Thoracic aorta (tissue), 2 donors: ENCODE measurements at places on chromosomes 11 and 22.

DNA sequence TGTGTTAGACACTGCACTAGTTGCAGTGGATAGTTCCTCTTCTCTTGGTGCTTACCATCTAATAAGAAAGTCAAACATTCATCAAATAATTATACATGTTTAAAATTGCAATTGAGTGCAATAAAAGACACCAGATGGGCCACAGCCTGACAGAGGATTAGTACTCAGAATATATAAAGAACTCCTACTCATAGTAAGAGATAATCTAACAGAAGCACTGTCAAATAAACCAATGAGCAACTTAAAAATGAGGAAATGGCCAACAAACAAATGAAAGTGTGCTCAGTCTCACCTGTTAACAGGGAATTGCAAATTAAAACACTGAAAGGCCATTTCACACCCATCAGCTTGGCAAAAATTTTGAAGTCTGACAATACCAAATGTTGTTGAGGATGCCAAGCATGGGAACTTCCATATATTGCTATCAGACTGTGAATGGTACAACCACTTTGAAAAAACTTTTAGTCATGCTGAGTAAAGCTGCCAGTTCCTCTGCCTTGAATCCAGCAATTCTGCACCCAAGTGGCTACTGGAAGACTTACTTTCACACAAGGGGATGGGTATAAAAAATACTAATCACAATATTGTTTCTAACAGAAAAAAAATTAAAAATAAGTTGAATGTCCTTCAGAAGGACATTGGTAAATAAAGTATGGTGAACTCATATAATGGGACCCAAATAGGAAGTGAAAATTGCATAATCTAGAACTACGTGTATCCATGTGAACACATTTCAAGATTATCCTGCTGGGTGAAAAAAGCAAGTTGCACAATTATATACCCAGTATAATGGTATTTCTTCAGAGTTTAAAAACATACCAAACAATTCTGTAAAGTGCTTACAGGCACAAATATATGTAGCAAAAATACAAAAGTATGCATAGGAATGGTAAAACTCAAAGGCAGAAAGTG is 41.4 kb upstream of the CREB3L1 start:
- no peak for DNase-seq

GRCh38 chr11:114166897-114167323 is 107.4 kb downstream of the ZBTB16 start:
- DNase-seq: no peak

DNA sequence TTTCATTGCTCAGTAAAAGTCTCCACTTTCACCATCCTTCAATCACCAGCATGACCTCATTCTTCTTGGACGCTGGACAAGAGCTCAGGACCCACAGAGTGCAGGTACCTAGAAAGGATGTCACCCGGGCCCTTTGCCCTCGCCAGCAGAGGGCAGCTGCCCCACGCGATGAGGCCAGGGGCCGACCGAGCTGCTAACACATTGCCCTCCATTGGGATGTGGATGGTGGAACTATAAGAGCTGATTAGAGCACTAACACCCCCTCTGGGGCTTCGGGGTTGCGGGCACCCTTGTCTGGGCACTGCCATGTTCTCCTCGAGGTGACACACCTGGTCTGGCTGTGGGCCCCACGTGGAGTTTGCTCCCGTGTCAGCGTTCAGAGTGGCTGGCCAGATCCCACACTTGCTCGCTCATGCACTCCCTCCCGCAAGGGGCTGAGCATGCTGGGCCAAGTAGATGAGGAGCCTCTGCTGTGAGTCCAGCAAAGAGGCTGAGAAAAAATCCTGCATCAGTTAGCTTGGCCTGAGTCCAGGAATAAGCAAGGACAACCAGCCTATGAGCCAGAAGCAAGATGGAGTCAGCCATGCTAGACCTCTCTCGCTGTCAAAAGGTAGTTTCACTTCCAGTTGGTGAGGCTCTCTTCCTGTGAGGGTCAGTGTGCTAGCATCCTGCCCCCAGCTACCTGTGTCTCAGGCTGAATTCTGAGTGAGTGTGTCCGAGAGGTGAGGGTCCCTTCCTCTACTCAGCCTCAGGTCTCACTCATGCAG is 9.8 kb downstream of the KRTAP5-6 start:
- DNase-seq: no peak

GRCh38 chr11:94450048-94450447 is 43.6 kb downstream of the MRE11 start:
- DNase-seq: no peak

GRCh38 chr11:76629116-76629852 is 41.3 kb downstream of the LRRC32 start:
- DNase-seq: no peak

GRCh38 chr11:102142333-102142732 is 32.1 kb downstream of the YAP1 start:
- no peak for DNase-seq

- no peak for DNase-seq
Measured at GRCh38 chr11:88266919-88267318, 70.6 kb downstream of the CTSC start.

DNA sequence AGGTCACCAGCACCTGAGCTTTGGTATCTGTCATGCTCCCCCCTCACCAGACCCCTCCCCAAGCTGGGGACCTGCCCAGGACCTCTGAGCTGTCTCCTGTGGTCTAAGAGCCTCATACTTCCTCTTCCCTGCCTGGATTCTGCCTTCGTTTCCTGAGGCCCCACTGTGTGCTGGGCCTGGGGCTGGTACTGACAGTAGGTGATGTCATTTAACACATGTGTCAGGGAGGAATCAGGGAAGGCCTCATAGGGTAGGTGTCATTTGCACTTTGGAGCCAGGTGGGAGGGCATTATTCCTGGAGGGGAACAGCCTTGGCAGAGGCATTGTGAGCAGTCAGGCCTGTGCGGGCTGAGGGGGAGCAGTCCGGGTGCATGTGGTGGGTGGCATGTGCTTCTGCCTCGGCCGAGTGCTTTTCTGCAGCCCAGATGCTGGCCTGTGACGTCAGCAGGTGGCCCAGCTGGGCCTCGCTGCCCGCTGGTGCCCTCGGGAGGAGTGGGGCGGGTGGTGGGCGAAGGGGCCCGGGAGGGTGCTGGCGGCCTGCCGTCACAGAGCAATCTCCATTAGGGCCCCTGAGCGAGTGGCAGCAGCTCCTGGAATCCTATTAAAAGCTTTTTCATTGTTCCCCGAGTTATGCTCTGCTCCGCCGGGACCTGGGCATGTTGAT is 9.1 kb downstream of the FLRT1 start:
- DNase-seq: no peak

DNA sequence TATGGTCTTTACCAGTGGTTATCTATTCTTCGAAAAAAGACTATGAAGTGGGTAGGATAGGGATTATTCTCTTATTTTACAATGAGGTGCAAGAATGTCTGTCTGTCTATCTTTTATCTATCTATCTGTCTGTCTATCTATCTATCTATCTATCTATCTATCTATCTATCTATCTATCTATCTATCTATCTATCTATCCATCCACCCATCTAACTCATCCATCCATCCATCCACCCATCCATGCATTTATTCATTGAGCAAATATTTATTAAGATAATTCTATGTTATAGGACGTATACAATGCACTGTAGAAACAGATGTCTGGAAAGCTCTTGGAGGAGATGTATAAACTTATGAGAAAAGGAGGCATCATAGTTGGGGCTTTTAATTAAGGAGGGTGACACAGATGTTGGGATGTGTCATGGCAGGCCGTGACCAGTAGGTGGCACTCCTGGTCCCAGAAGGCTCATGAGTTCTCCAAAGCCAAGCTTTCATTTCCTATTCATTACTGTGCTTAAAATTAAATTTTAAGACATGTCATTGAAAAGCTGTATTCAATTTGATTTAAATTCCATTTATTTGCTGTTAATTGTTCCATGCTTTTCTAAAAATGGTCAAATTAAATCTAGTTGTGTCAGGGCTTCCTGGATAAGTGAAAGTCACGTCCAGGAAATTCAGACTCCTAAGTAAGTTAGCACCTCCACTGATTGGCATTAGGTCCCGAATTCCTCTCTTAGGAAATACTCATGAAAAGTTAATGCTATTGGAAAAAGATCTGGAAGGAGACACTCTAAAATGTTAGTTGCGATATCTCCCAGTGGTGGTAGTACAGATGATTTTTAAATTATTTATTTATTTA is 19.0 kb upstream of the E2F8 start:
- DNase-seq: no peak

- DNase-seq: no peak
Measured at GRCh38 chr11:116702772-116703385, 69.9 kb downstream of the BUD13 start.

GRCh38 chr22:27173530-27173929 is 516.1 kb downstream of the MIAT start:
- DNase-seq: no peak

DNA sequence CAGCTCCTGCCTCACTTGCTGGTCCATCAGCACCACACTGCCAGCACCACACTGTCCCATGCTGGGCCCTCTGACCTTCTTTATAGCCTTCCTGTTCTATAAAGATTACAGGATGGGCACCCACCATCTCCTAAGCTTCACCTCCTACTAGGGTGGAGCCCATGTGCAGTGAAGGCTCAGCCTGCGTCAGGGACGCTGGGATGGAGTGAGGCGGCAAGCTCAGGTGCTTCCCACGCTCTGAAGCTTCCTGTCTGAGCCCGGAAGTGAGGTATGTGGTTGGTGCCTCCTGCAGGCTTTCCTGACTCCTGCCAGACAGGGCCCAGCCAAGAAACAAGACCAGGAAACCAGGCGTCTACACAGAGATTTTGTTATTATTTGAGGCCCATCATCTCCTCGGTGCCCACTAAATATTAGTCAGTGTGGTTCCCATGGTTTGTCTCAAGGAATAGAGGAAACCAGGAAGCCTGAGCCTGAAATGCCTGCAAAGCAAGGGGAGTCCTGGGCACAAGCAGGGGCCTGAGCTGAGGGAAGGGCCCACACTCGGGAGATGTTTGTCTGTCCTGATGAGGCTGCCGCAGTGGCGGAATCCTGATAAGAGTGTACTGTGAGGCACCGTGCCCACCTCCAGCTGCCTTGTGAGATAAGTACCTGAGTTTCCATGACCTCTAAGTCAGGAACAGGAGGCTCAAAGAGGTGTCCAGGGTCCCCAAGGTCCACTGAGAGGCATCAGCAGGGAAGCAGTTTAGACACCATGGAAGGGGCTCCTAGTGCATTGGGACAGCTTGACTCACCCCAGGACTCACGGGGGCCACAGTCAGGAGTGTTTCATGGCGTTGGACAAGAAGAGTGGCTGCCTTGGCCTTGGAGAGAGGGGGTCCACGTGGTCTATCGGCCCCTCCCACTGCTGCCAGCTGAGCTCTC is 22.0 kb downstream of the RSPH14 start:
- no peak for DNase-seq

- DNase-seq: no peak
Measured at GRCh38 chr11:24421766-24422165, 75.1 kb upstream of the LUZP2 start.

DNA sequence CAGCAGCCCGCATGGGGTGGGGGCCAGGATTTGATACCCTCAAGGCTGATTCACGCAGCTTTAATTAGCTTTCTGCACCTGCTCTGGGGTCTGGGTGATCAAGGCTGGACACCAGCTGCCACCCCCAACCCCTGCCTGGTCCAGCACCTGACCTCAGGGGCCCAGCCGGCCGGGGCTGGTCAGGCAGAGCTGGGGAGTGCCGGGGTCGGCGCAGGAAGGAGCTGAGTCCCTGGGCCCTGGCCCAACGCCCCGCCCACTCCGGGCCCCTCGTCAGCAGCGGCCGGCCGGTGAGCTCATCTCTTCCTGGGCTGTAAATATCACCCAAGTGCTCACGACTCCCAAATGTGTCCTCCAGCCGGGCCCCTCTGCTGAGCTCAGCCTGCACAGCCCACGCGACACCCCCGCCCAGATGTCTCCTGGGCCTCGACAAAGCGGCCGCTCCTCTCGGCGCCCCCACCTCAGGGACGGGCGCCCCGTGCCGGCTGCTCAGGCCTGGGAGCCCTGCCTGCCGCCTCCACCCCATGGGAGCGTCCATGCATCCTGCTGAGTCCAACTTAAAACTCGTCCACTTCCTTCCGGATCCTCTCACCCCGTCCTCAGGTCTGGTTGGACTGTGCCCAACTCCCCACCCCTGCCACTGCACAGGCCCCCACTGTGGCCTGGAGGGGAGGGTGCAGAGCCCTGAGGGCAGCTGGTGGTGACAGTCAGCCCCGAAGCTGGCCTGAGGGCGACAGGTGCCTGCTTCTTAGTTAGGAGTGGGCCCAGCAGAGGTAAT is 29.0 kb downstream of the RTN4R start:
- no peak for DNase-seq

DNA sequence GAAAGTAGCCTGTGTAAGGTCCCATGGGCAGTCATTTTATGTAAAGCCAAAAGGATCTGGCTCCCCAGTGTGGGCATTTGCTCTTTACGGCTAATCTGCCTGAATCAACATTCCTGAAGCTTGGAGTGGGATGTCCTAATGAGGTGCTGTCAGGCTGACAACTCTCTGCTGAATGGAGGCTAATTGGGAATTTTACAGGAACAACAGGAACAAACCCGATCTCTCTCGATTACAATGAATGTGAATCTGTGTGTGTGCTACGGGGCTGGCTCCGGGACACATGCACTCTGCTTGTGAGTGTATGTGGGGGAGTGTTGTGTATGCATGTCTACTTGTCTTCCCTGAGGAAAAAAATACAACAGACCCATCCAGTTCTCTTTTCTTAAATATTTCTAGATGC is 415.2 kb downstream of the TENM4 start:
- no peak for DNase-seq

DNA sequence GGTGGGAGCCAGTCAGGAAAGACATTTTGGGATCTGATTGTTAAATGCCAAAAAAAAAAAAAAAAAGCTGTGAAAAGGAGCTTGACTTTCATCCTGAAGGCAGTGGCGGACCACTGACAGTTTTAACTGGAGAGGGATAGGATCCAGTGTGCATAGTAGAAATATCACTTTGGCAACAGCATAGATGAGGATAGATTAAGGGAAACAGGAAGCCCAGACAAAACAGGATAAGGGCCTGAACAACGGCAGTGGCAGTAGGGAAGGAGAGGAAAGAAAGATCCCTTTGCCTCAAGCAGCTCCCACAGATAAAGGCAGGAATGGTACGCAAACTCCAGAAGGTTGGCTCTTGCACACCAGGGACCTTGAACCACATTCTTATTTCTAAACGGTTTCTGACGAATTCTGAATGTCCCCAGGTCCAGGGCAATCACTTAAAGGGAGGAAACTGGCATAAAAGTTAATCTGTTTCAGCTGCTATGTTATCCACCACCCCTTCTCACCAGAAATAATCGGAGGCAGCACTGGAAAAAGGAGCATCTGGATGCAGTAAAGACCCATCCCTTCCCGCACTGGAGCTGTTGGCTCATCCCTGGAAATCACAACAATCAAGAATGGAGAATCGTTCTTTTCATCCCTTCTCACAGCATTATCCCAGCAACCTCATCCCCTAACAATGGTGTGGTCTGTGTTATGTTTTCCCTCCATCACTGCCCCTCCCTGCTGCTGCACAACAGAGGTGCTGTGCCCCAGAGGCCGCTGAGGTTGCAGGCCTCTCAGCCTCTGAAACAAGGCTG is 99.1 kb downstream of the GAB2 start:
- no peak for DNase-seq

GRCh38 chr11:68043029-68043348 is 4.2 kb downstream of the TCIRG1 start:
- no peak for DNase-seq
